Activated CD4-positive, alpha-beta T cell treated with anti-CD3 and anti-CD28 coated beads, Interleukin-2, amount 50 U/mL, for 48 hours (primary cell): ENCODE measurements at places on chromosomes 13 and 19.

DNA sequence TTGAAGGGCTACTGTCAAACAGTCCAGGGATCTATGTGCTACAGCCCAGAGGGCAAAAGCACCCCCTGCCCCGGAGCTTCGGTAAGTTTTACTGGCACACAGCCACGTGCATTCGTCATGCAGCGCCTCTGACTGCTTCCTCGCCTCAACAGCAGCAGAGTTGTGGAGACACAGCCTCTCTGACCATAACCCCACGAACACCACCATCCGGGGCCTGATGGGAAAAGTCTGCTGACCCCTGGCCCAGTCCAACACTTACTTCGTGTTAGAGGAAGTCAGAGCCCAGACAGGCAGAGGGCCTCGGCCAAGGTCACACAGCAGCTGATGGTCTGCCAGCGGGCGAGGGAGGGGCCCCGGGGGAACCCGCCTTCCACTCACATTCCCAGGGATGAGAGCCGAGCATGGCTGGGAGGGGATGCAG, 5.1 kb downstream of the CBARP start:
- DNase-seq = no peak

DNA sequence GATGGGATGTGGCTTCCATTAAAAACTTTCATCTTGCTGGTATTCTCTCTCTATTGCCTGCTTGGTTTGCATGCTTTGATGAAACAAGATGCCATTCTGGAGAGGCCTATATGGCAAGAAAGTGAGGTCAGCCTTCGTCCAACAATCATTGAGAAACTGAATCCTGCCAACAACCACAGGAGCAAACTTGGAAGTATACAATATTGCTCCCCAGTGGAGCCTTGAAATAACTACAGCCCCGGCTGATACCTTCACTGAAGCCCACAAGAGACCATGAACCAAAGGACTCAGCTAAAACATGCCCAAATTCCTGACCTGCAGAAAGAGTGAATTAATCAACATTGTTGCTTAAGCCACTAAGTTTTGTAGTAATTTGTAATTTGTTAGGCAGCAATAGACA, 82.5 kb upstream of the FGF14 start:
- DNase-seq = no peak

DNA sequence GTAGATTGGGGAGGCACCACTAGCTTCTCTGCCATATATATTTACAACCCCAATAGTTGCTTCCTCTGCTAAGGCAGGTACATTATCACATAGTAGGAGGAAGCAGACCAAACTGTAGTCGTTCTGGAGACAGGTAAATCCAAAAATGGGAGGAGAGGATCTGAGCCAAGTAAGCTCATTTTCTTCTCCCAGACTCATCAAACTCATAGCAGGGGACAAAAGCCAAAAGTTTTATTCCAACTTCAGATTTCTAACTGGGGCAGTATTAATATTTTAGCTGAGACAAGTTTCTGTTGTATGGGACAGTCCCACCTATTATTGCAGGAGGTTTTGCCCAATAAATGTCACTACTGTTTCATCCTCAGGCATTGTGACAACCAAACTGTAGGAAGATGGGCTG, 7.8 kb upstream of the IGSF23 start:
- DNase-seq = no peak

DNA sequence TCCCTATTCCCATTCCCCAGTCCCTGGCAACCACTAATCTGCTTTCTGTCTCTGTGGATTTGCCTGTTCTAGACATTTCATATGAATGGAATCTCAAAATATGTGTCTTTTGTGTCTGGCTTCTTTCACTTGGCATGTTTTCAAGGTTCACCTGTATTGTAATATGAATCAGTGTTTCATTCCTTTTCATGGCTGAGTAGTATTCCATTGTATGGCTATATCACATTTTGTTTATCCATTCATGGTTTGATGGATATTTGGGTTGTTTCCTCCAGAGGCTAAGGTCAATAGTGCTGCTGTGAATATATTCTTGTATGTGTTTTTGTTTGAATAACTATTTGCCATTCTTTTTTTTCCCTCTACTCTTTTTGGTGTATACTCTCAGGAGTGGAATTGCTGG, 24.4 kb downstream of the NCAN start:
- DNase-seq = no peak

DNA sequence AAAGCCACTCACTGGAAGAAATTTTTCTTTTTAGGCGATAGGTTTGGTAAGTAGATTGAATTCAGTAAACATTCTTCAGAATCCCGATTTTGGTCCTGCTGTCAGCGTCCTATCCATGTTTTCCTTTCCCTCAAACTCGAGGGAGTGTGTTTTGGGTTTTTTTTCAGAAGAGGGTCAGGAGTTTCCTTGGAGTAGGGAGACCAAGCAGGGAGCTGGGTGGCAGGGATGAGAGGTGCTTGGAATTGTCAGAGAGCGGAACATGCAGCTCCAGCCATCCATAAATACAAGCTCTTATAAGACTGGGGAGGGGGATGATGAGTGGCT, 1.6 kb upstream of the PCDH8 start:
- DNase-seq = no peak

DNA sequence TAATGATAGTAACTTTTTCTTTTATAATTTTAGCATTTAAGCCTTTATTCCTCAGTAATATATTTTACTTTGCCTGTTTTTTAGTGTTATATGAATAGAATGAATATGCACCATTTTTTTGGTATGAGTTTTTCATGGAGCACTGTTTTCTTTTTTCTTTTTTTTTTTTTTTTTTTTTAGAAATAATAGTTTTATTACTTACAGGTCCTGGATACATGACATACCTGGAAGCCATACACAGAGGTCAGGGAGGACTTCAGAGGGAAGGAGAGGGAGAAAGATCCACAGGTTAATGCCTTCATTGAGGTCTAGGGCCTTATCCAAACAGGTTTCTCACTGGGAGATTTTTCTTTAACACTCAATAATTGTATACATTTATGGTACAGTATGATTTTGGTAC, 26.4 kb downstream of the KCTD4 start:
- DNase-seq = no peak

DNA sequence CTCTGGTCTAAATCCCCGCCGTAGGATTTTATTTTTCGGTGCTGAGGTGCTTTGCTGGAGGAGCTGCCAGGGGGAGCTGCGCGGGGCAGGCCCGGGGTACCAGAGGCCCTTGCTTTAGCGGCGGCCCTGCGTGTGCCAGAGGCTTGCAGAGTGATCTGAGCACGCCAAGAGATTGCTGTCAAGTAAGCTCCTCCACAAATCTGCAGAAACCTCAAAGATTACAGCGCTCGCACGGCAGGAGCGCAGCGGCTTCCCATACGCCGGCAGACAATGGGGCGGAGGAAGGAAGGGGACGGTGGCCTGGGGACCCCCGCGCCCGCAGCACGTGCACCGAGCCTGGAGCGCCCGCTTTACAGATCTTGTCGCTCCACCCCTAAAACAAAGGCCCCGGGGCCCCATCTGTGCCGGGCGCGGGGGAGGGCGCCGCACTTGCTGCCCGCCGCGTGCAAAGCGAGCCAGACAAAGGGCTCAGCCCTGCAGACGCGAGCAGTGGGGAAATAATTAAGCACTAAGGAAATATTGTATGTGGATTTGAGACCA, 9.1 kb upstream of the C19orf12 start:
- DNase-seq = peak; percentile 30

DNA sequence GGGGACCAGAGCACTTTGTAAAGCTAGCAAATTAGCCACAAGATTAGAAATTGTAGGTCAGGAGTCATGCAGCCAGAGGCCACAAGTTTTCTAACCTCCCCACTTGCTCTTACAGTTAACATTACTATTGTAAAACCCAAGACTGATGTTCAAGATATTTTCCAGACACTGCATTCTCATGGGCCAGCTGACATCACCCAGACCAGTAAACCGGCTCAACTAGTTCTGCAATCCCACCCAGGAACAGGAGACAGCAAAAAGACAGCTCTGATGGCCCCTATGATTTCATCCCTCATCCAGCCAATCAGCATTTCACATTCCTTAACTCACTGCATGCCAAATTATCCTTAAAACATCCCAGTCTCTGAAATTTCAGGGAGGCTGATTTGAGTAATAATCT, 178.5 kb downstream of the PRR20E start:
- no peak for DNase-seq

DNA sequence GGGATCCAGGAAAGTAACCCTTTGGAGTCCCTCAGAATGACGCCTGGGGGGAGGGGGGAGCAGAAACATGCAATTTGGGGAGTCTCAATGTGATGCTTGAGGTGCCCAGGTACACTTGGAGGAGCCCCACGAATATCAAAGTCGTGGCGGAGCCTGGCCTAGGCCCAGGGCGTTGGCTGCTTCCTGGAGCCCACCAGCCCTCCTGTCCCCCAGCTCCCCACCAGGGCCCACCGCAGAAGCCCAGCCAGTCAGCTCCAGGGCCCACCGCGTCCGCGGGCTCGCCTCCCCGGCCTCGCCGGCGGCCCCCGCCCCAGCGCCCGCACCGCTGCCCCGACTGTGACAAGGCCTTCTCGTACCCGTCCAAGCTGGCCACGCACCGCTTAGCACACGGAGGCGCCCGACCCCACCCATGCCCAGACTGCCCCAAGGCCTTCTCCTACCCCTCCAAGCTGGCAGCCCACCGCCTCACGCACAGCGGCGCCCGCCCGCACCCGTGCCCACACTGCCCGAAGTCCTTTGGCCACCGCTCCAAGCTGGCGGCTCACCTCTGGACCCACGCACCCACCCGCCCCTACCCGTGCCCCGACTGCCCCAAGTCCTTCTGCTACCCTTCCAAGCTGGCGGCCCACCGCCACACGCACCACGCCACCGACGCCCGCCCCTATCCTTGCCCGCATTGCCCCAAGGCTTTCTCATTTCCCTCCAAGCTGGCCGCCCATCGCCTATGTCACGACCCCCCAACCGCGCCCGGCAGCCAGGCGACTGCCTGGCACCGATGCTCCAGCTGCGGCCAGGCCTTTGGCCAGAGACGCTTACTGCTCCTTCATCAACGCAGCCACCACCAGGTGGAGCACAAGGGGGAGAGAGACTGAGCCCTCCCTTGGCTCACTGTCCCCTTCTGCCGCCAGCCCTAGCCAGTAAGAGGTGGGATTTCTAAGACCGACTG, 2.1 kb downstream of the ZNF575 start:
- peak; percentile 22 for DNase-seq

DNA sequence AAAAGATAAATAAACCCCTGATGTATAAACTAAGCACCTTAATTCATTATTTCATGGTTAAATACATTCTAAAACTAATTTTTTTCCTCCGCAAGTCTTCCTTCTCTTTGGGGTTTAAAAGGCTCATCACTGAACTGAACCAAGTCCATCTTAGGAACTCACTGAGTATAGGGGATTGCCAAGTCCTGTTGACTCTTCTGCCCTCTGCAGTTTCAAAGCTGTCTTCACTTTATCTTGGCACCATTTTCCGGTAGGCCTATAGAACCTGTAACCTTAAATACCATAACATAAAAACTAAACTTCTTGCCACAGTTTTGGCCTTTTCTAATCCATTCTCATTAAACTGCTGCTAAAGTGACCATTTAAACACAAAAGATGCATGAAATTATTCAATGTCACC, 66.5 kb upstream of the USPL1 start:
- no peak for DNase-seq

- DNase-seq = no peak
Observed at GRCh38 chr13:51346397-51346796, 6.9 kb downstream of the SERPINE3 start.

DNA sequence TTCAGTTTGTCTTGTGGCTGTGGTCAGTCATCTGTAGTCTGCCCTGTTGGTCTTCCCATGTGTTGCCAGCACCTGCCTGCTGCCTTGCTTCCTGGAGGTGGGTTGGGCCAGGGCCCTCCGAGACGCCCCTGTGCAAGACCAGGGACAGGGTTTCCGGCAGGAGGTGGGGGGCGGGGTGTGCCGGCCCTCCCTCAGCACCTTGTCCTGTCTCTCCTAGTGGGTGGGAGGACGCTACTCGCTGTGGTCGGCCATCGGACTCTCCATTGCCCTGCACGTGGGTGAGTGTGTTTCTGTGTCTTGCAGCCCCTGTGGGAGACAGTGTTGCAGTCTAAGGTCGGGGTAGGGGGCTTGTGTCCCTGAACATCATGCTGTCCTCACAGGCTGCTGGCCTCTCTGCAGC, 11.2 kb upstream of the PDCD2L start:
- DNase-seq = no peak

DNA sequence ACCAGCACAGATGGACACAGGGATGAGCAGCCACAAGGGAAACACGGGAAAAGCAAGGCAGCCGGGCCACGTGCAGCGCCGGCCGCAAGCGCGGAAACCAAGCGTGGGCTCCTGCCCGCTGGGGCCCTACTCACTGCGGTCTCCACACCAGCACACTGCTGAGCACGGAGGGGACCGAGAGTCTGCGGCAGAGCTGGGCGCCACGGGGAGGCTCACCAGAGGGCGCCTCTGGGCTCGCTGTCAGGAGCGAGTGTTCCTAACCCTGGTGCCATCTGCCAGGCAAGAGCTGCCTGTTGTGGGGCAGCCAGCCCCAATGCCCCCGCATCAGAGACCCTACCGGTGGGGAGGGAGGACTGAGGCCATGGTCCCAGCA, 26.5 kb downstream of the MPND start:
- DNase-seq = peak; percentile 89

DNA sequence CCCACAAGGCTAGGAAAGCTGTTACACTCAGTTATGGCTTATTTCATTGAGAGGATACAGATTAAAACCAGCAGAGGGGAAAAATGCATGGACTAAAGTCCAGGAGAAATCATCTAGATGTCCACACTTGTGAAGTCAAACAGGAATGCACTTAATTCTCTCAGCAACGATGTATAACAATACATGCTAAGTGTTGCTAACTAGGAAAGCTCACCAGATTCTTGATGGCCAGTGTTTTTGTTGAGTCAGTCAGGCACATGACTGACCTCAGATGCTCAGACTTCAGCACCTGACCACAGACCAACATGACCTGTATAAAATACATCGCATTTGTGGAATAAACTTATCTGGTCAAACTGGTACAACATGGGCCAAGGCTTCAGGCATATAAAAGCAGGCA, 470.2 kb upstream of the PRR20A start:
- DNase-seq = no peak
